ENCODE measurements at places on chromosomes 2 and 18. TPM values are rescaled to one million over a fixed set of nuclear protein-coding genes. Genes with fewer than 3 reads are reported as not detected.

- DNase-seq, result no peak
Measured at GRCh38 chr18:55433648-55434047, 154.3 kb downstream of the TCF4 start.

DNA sequence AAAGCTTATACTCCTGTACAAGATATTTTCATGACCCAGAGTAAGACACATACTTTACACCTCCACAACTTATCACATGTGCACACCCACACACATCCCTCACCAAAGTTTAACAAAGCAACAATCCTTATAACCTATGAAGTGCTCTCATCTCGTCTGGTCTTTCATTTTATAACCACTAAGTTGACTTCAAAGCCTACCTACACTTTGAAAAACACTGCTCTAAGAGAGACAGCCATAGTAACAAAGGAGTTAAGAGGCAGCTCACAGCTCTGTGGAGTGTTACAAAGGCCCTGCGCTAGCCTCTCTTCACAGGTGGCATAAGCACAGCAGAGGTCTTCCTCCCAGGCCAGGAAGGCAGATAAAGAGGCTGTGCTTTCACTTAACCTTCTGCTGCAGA is 69.7 kb upstream of the TMEM200C start:
- no peak for DNase-seq

GRCh38 chr2:39524756-39525635 is 87.9 kb upstream of the MAP4K3 start:
- peak; percentile 85 for DNase-seq

DNA sequence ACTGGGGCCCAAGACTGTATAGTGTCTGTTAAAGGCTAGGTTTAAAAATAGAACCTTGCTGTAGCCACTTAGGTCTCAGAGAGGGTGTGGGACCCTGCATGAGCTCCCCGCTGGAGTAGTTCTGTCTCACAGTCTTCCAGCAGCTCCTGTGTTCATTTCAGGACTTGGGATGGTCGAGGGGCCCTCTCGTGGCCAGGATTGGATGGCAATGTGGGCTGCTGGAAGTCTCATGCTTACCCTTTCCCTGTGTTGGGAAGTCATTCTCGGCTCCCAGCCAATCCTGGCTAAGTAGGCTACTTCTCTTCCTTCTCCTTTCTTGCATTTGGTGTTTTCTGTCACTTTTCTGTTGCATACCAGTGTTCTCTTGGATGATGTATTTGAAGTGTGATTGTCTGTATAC is 284.0 kb upstream of the GCFC2 start:
- DNase-seq, result no peak

DNA sequence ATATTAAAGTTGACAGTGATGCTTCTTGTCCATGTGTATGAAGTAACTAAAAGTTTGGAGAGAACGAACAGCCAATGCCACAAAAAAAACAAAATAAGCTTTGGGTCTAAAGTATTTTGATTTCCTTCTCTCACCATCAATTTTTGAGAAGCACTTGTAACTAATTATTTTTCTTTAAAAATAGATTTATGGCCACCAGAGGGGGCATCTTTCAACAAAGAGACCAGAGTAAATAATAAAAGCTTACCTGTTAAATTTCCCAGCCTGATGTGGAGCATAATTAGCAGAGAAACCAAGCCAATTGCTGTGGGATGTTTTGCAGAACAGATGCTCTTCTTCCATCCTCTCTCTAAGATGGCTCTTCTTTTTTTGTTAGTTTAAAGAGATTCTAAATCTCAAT is 29.0 kb downstream of the LINC00305 start:
- DNase-seq, result no peak

GRCh38 chr2:46351098-46351749 is 54.0 kb downstream of the EPAS1 start:
- DNase-seq, result no peak

DNA sequence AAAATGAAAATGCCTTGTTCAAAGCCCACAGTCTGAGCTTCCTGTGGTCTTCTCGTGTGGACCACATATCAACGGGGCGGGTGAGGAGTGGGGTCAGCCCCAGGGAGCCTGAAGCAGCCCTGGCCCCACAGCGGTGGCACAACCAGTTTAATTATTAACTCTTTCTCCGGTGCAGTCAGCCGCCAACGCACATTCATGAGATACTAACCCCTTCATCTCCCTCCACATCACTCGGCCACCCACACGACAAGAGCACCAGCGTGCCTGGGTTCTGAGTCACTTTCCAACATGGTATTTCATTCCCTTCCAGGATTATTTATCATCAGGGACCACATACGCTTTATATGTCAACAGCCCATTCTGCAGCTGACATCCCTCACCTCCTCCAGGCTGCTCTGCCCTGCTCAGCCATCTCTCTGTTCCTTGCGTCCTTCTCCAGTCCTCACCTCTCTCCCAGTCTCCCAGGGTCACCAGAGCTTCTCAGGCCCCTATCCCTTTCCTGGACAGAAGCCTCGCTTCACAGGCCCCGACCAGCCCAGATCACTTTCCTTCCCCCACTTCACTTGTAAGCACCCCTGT is 48.0 kb upstream of the ID2 start:
- DNase-seq, result peak; percentile 69

DNA sequence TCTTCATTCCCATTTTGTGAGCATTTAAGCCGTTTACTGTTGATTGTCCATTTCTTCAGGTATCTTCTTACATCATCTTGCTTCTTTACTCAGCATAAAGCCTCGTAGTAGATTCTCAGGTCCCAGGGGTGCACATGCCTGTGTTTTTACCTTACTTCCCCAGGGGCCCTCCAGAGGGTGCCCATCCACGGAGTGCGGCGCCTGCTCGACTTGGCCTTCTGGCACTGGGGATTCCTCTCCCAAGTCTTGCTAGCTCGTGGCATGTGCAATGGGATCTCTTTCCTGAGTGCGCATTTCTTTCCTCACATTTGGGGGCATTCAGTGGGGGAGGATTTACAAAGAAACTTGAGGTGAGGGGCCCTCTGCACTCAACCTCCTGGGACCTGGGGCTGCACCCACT is 148.1 kb downstream of the AGAP1 start:
- no peak for DNase-seq

The EPB41L3 gene
- total RNA-seq, result 0.97 TPM

The RNU2-63P gene
- not detected for total RNA-seq

All from fibroblast of villous mesenchyme (primary cell).